ENCODE measurements at places on chromosomes 5 and 9.
A peak's percentile ranks its signal among the peaks of the same experiment; 100 is the strongest.

GRCh38 chr9:72871685-72872084 lies 81.2 kb downstream of the ALDH1A1 start:
- DNase-seq = no peak

DNA sequence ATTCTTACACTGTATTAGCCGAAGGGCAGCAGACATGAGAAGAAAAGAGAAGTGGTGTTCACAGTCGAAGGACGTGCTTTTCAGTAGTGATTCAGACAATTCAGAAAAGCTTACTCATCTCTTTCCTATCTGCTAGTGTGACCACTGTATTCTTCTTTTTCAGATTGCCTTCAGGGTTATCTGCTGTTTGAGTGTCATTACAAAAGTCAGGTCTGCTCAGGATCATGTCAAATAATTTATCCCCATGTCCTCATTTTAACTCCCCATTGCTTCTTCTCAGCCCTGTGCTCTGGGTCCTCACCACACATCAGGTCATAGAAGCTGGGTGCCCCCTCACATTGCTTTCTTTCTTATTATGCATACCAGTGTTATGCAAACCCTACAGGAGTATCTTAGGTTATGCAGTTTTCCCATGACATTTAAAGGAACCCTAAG lies 394.0 kb downstream of the CETN3 start:
- peak; percentile 7 for DNase-seq

DNA sequence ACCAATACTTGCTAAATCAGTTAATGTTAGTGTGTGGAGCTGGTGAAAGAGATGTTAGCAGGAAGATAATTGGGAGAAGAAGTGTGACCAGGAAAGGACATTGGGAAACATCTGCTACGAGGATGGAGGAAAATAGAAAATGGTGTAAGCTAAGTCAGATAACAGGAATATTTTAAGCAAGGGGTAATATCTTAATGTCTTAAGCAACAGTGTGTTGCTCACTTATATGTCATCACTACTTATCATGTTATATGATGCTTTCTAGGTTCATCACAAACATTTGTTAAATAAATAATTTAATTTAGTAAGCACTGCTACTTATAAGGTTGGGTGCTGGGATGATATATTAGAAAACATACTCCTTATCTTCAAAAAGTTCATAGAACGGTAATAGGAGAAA lies 326.1 kb downstream of the EDIL3 start:
- no peak for DNase-seq

GRCh38 chr9:136701668-136702053 lies 10.7 kb upstream of the DIPK1B start:
- no peak for DNase-seq

- DNase-seq = no peak
Measured at GRCh38 chr9:77851882-77852595, 179.6 kb downstream of the GNAQ start.

DNA sequence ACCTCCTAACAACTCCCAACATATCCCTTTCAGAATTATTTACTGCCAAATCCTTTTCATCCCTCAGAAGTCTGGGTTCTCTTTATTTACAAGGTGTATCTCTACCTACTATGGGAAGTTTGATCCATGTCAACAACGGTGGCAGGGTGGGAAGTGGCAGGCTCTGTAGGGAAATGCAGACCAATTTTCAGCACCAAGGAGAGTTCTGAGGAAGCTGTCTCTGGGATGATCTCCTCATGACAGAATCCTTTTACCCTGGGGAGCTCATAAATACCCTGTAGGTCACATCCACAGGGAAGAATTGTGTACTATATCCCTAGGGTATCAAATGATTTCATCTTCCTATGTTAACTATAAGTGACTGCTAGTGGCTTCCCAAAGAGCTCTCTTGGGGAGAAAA lies 107.8 kb upstream of the NEK6 start:
- peak; percentile 76 for DNase-seq

GRCh38 chr5:172583931-172584511 lies 57.0 kb upstream of the NEURL1B start:
- DNase-seq = no peak

DNA sequence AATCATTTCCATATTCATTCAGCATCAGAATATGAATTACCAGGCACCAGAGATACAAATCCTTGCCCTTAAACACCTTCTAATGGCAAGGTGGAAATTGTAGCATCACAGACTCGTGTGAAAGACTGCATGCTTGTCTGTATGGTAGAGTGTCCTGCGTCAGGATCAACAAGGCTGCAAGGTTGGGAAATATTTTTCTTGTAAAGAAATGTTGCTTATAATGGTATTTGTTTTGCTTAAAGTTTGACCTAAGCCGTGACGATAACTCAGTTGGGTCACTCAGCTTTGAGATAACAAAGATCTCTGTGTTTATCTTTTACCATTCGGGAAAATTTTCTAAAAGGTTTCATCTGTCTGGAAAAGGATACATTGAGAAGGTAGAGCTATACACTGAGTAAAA lies 87.6 kb downstream of the BASP1 start:
- no peak for DNase-seq

DNA sequence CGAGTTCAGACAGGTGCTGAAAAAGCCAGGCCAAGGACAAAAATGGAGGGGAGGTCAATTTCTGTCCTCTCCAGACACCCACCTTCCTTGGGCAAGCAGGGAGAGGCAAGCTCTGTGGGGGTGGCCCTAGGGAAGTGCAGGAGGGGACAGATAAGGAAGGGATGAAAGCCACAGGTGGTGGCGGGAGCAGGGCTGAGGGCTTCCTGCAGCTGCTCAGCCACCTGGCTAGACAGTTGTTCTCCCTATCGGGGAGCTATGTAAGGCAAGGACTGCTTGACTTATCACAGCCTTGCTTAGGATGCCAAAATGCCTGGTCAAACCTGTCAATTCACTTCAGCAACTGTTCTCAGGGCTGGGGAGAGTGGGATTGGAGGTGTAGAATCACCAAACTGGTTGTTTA lies 266.1 kb downstream of the ZSWIM6 start:
- no peak for DNase-seq

- DNase-seq = no peak
Measured at GRCh38 chr9:18437315-18438201, 36.4 kb upstream of the ADAMTSL1 start.

GRCh38 chr5:166962461-166962860 lies 1329.0 kb upstream of the WWC1 start:
- no peak for DNase-seq

DNA sequence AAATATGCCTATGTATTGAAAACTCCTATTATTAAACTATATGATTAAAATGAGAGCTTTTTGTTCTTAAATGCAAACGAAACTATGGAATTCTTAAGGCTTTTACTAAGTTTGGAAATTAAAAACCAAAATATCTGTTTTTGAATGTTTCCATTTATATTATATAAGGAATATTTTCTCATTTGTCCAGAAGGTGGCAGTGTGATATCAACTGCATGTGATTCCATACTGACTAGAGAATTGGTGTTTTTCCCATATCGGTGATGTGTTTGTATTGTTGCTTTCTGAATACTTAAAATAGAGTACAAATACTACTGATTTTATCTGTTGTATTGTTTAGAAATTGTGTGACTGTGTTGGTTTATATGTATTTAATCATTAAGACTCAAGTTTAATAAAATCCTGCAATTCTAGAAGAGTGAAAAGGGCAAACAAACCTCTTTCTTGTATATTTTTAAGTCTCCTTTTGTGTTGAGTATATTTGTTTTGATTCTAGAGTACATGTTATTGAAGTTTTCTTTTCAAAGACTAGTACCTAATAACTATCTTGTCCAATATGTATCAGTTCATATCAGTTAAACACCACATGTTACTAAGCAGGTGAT lies 320.8 kb downstream of the CCDC171 start:
- DNase-seq = peak; percentile 22

DNA sequence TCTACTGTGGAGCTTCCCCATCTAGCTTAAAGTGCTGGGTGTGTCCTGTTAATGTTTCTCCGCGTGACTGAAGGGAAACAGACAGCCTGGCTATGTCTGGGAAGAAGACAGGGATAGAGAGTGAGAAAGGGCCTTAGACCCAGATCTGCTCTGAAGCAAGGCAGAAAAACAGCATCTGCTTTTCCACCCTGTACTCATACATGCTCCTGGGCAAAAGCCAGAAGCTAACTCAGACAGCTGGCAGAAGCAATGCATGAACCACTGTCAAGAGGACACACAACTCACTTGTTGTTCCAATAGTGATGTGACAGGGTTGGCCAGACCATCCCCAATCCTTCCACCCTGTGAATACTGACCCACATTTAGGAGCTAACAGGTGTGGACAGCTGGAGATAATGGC lies 63.3 kb downstream of the DPYSL3 start:
- DNase-seq = no peak

Data from iPS-NIHi11 (cell line).